ENCODE measurements at places on chromosomes 5 and 9.
A peak's percentile ranks its signal among the peaks of the same experiment; 100 is the strongest.

GRCh38 chr9:121452085-121452484 is 47.6 kb downstream of the GGTA1 start:
- no peak for DNase-seq

- DNase-seq = peak; percentile 58
Observed at GRCh38 chr5:135426102-135427082, 20.8 kb downstream of the DCANP1 start.

GRCh38 chr5:54616031-54616430 is 98.5 kb downstream of the SNX18 start:
- no peak for DNase-seq

- DNase-seq = no peak
Observed at GRCh38 chr5:14218011-14218410, 74.9 kb downstream of the TRIO start.

GRCh38 chr5:43041669-43042175 is 1.6 kb upstream of the ANXA2R start:
- peak; percentile 69 for DNase-seq

DNA sequence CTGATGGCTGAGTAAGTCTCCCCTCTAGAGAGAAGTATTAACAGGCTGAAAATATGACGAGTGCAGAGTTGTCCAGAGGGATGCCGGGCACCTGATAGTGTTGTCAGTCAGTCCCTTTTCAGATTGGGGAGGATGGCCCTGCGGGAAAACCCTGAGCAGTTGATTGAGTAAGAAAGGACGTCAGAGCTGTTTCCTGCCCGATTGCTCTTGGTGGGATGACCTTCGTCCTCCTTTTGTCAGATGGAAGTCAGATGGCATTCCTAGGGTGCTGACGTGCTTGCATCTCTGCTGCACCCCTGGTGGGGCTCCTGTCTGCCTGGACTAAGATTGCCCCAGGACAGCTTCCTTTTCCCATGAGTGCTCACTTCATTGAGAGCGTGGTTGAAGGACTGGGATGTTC is 9.8 kb downstream of the ZNF354B start:
- no peak for DNase-seq

GRCh38 chr9:103615994-103616393 is 478.1 kb upstream of the SMC2 start:
- peak; percentile 50 for DNase-seq

- DNase-seq = no peak
Observed at GRCh38 chr5:107743373-107744000, 72.8 kb upstream of the EFNA5 start.

- no peak for DNase-seq
Observed at GRCh38 chr5:175107028-175107588, 336.9 kb downstream of the DRD1 start.

GRCh38 chr5:3778000-3778550 is 182.4 kb downstream of the IRX1 start:
- DNase-seq = no peak

- DNase-seq = peak; percentile 74
Observed at GRCh38 chr5:37836592-37837413, 3.0 kb downstream of the GDNF start.

- DNase-seq = no peak
Observed at GRCh38 chr9:128669786-128670185, 13.1 kb upstream of the DYNC2I2 start.

GRCh38 chr9:124696101-124696500 is 75.0 kb downstream of the NR6A1 start:
- no peak for DNase-seq

DNA sequence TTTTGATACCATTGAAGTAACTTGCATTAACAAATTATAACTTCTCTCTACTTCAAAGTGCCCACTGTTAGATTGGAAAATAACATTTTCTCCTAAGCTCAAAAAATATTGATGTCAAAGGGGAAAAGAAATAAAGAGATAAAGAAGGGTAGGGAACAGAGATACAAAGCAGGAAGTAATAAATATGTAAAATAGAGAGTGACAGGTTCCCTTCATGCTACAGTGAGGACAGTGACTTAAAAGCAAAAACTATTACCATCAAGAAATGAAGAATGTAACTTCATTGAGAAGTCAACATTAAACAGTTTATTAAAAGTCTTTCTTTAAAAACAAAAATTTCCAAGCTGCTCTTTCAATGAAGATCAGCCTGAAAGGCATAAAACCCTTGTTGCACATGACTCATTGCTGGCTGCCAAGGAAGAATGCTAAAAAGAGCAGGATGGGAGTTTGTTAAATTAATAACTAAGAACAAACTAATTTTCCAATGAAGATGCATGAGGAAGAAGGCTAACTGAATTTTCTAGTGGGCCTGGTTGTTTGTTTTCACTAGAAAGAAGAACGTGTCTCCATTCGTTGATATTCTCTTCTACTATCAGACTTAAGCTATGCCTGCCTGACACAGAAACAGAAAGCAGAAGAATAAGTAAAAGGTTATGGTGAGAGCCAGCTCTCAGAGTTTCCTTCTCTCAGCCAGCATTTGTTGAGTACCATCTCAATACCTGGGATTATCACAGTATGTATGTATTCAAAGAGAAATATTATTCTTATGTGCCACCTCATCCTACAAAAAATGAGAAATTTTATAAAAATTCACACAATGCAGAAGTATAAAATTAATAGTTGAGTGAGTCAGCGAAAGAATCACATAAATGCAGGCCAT is 197.8 kb upstream of the NREP start:
- DNase-seq = no peak

DNA sequence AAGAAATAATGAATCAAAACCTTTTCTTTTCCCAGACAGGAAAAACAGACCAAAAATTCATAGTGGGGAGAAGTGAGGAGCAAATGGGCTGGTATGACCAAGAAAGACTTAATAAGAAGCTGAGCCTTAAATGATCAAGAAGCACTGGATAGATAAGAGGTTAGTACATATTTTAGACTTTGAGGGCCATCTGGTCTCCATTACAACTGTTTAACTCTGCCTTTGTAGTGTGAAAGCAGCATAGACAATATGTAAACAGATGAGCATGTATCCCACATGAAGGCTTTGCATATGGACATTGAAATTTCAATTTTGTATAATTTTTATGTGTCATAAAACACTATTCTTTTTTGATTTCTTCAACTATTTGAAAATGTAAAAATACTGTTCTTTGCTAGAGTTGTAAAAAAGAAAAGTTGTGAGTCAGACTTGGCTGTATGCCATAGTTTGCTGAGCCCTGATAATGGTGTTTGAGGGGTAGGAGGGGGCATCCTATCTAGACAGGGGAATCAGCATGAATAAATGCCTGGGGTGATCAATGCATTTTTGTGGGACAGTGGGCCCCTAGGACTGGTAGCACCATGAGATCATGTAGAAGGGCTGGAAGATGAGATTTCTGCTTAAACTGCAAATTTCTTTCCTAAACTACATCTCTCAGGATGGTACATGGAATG is 91.8 kb upstream of the GPR151 start:
- no peak for DNase-seq

DNA sequence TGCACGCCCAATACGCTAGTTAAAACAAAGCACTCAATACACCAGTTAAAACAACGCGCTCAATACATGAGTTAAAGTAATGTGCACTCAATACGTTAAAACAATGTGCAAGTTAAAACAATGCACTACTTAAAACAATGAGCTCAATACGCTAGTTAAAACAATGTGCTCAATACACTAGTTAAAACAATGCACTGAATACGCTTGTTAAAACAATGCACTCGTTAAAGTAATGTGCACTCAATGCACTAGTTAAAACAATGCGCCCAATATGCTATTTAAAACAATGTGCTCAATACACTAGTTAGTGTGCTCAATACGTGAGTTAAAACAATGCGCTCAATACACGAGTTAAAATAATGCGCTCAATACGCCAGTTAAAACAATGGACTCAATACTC is 185.0 kb downstream of the TRIO start:
- no peak for DNase-seq

DNA sequence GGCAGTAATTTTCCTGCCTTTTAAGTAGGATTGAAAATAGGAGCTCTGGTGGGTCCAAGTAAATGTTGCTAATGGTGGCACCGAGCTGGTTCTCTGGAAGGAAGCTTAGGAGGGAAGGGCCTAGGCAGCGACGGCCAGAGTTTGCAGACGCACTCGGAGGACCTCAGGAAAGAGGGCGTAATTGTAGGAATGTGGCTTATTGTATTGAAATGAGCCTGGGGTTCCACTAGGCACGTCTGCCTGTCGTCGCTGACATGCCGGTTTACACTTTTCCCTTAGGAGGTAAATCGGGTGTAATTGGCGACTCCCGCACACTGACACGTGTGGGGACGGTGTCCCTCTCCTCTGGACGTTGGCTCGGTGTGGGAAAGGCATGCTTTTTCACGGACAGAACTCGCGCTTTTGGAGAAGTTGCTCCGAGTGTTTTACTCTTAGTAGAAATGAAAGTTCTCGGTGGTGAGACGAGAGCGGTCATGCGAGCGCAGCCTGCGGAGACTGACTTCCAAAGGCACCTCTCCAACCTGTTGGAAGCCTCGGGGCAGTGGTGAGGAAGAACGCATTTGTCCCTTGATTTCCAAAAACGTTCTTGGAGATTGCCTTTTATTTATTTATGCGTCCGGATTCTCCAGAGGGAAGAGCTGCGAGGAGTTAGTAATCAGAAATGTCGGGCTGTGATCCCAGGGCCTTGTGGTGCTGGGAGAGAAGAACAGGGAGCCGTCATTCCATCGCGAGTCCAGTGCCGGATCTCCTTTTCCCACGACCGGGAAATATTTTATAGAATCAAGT is 1.3 kb downstream of the NR4A3 start:
- DNase-seq = peak; percentile 43

DNA sequence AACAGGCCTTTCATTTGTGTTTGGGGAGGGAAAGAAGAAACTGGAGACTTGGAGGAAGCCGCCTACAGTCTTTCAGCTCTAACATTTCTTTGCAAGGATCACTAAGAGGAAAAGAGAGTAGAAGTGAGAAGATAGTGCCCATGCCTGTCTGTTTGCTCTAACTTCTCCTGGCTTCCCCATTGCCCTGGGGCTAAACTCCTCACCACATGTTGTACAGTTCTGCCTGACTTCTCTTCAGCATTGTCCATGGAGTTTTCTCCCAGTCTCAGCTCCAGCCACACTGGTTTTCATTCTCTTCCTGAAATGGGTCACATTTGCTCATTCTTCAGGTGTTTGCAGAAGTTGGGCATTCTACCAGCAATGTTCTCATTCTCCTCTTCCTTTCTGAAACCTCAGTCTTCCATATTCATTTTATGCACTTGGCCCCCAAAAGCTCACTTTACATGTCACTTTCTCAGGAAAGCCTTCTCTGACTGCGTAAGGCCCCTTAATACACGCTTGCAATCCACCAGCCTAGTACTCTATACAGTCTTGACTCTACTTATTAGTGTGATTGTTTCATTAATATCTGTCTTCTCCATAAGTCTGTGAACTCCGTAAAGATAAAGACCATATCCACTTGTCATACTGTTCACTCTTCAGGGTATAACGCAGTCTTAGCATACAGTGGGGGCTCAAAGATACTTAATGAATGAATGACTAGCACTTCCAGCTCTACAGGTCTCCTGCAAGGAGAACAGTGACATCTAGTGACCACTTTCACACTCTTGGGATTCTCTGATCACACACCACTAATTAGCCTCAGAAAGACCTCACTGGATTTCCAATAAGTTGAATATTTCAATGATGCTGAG is 40.2 kb upstream of the TRIM32 start:
- DNase-seq = peak; percentile 48

DNA sequence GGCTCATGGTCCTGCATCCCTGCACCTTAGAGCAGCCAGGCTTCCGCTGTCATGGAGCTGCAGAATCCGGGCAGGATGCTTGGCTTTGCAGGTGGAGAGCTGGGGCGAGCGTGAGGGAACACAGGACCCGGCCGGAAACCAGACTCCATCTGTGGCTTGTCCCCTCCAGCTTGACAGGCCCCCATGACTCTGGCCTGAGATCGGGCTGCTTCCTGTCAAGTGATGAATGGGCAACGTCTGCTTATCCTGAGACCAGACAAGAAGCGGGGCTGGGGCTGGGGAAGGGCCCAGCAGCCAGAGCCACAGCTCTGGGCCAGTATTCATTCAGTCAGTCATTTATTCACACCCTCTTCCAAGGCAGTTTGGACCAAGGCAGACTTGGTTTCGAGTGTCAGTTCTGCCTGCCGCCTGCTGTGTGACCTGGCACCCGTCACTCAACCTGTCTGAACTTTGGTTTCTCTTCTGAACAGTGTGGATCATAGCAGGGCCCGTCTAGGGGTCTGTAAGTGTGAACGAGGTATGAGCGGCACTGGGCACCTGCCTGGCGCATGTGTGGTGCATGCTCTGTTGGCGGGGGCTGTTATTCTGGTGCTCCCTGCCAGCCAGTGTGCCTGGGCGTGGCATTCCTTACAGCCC is 37.5 kb downstream of the NEK6 start:
- peak; percentile 68 for DNase-seq

- DNase-seq = no peak
Observed at GRCh38 chr5:97172227-97172626, 10.8 kb downstream of the RIOK2 start.

DNA sequence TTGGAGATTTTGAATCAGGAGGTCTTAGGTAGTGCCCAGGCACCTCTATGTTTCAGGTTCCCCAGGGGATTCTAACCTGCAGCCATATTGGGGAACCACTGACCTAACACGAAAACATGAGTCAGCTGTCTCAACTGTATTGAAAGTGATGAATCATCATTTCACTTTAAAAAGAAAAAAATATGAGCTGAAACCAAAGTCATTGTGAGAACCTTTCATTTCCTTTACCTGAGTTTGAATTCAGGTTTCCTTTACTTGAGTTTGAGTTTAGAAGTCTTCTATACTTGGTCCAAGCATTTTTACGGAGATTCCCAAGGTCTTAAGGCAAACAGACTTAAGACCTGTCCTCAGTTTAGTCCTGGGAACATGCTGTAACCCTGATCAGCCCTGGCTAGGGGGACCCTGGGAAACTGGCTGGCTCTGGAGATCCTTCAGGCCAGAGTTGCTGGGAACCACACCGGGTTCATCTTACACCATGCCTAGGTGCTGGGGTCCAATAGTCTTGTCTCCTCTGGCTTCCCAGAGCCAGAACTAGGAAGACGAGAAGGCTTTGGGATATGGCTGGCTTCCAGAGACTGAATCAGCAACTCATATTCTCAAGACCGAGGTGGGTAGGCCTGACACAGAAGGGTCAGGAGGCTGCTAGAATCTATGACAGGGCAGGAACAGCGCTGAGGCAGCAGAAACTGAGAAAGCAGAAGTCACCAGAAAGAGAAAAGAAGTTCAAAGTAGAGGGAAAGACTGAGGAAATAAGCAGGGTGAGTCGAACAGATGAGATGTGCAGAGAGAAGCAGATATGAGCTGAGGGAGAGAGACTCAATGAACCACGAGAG is 16.4 kb upstream of the PDCD1LG2 start:
- no peak for DNase-seq

- peak; percentile 45 for DNase-seq
Observed at GRCh38 chr9:38003946-38004808, 64.8 kb downstream of the SHB start.

DNA sequence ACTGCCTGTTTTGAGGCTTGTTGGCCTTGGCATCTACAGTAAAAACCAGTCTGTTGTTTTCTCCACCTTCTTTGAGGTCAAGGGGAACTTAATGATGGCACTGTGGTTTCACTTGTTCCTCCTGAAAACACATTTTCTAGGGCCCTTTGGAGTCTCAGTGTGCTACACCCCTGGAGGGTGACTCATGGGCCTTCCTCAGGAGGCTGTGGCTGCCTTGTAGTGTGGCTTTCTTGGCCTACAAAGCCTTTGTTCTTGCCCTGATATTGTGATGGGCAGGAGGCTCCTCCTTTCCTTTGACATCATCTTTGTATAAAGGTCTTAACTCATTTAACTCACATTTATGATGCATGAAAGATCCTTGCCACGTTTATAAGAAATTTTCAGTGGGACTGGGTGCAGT is 56.3 kb upstream of the GPBP1 start:
- DNase-seq = no peak

Measured in tongue (tissue), 3 donors.